SK-N-SH (cell line): ENCODE measurements at places on chromosomes 6 and 20. TPM values are rescaled to one million over a fixed set of nuclear protein-coding genes. Genes with fewer than 3 reads are reported as not detected.

The TRIM27 gene
- polyA plus RNA-seq = 43.8 and 67.4 TPM in 2 replicates

The NKAPL gene
- polyA plus RNA-seq = not detected in 2 replicates

The SIM1 gene
- 0.02 TPM in 1 of 2 replicates, not detected in the other for polyA plus RNA-seq

DNA sequence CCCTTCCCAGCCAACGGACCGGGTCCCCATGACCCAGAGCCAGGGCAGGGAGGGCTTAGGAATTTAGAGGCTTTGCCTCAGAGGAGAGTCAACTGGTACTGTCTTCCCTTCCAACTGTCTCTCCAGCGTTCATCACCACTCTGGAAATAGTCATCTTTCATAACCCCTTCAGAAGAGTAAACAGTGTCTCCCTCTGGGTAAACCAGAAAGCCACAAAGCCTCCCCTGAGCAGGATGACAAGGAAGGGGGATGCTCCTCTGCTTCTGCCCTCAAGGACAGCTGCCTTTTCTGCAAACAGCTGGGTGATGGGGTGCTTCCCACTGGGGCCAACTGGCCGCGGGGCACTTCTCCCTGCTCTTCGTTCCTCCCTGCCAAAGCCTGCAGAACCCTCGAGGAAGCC lies 90.1 kb downstream of the PSMG4 start:
- no peaks in the 10 kb centered on the region; the same call in 1 of the 2 replicates for H3K4me1 ChIP-seq
- H3K27ac ChIP-seq = no peak overlapping the region
- DNase-seq = no peak
- no peaks in the 10 kb centered on the region for H3K36me3 ChIP-seq

DNA sequence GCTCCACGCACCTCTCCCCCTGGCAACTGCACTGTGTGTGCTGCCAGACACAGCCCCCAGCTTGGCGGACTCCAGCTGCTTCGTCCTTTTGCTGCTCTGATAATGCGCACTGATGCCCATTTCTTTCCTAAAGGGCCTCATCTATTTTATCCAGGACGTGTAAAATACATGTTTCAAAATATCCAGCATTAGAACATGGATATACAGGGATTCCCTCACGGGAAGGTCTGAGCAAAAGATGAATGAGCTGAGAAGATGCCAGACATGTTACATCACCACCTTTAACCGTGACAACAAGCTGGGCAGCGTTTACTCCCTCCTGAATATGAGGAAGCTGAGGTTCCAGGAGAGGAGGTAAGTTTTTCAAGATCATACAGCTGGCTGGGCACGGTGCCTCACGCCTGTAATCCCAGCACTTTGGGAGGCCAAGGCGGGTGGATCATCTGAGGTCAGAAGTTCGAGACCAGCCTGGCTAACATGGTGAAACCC lies 32.8 kb downstream of the TNXB start:
- H3K36me3 ChIP-seq = no peaks in the 10 kb centered on the region
- DNase-seq = no peak

DNA sequence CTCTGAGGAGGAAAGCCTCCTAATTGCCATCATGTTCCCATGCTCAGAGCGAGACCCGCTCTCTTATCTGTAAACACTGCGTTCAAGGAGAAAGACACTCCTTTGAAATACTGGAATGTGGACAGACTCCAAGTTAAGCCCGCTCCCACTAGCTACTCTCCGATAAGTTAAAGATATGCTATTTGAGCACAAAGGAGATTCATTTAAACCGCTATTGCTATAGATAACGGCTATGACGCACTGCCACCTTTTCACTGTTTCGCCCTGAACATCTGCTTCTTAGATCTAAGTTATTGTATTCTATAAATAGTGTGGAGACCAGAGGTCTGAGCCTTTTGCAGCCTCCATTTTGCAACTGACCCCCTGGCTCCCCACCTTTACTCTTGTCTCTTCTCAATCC lies 82.3 kb downstream of the GPX5 start:
- no peaks in the 10 kb centered on the region for H3K27me3 ChIP-seq
- H3K4me3 ChIP-seq = no peak overlapping the region
- H3K27ac ChIP-seq = no peak overlapping the region
- no peak for DNase-seq
- no peaks in the 10 kb centered on the region for H3K36me3 ChIP-seq
- no peaks in the 10 kb centered on the region for H3K4me1 ChIP-seq

DNA sequence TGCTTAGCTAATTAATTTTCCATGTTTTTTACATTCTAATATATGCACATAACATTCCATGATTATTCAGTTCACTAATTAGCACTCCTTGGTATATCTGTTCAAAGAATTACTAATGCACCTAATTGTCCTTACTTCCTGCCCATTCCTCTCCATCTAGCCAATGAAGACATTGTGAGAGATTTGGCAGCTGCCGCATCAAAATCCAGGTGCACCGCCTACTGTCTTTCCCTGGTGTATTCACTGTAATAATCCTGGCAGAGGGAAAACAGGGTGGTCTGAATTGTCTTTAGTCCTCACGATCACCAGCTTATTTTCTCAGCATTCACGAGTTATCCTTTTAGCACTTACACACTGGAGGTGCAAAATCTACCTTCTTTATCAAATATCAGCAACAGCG lies 61.0 kb upstream of the SCGN start:
- no peaks in the 10 kb centered on the region for H3K36me3 ChIP-seq
- peak; percentile 25 for DNase-seq
- H3K27ac ChIP-seq = no peak overlapping the region
- H3K4me1 ChIP-seq = peaks cover 10% of the 10 kb centered on the region
- no peaks in the 10 kb centered on the region for H3K27me3 ChIP-seq

- no peak for DNase-seq
- no peaks in the 10 kb centered on the region for H3K27me3 ChIP-seq
- no peaks in the 10 kb centered on the region for H3K36me3 ChIP-seq
- H3K27ac ChIP-seq = no peak within 1 kb of the TSS
- H3K4me1 ChIP-seq = no peaks in the 10 kb centered on the region
Measured at GRCh38 chr20:34240693-34241615, at the start of gene ASIP. TSS of gene ASIP (plus strand) at chr20:34241423. CDS start at chr20:34260375, 18,952 bp downstream.

DNA sequence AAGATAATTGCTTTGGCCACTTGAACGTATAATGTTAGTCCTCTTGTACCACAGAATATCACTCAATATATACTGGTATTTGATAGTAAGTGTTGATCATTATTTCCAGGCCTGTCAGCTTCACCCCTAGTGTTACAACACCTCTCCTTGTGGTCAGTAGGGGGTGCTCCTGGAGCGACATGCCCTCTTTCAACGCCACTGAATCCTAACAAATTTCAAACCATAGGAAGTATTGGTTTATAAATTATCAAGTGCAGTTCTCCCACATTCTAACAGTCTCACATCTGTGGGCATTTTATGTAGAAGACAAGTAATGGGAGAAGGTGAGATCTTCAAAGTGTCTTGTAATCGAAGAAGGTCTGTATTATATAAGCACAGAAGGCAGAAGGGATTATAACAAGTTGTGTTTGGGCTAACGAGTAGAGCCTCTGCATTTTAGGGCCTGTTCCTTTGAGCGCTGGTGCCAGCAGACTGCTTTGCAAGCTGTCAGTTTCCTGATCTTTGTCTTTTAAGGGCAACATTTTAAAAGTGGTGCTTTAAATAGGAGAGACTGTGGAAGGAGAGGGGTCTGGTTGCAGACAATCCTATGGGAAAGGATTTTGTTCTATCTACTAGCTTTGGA lies 57.1 kb upstream of the CEP162 start:
- H3K27me3 ChIP-seq = no peaks in the 10 kb centered on the region
- H3K4me1 ChIP-seq = no peaks in the 10 kb centered on the region
- no peak overlapping the region for H3K27ac ChIP-seq
- H3K36me3 ChIP-seq = no peaks in the 10 kb centered on the region
- H3K4me3 ChIP-seq = peak overlapping the region; percentile 37; the same call in 1 of the 2 replicates
- DNase-seq = peak; percentile 50

DNA sequence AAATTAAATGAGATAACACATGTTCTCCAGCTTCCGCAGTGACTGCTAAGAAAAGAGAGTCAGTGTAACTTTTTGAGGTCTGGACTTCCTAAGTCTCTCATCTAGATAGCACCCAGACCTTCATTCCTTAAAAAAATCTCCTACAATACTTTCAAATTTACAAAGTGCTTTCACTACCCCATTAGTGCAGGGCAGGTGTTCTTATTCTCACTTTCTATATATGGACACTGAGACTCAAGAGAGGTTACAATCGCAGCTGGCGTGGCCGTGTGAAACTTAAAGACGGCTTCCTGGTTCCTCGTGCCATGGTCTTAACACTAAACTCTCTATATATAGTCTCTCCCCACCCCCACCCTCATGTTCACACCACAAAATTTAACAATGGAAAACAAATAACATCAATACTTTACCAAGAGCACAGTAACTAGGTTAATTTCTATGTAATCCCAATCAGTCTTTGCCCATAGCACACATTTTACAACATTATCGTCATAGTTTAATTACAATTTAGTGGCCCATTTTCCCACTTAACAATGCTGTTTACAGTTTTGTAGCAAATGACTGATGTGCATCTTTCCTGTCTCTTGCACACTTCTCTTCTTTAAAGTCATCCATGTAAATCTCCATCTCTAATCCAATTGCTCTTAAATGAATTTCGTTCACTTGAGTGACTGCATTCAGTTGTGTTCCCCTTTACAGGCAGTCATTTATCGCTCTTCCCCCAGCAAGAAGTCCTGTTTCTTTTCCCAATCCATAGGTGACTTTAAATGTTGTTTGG lies 78.8 kb upstream of the ARID1B start:
- H3K4me3 ChIP-seq = no peak overlapping the region
- no peaks in the 10 kb centered on the region for H3K4me1 ChIP-seq
- no peaks in the 10 kb centered on the region for H3K27me3 ChIP-seq
- 0 out of 2 replicates have a peak overlapping the region, but pooled peaks have one; percentile 41 for H3K27ac ChIP-seq

GRCh38 chr6:157382821-157383220 lies 1.8 kb downstream of the ZDHHC14 start:
- no peaks in the 10 kb centered on the region for H3K36me3 ChIP-seq
- H3K27me3 ChIP-seq = no peaks in the 10 kb centered on the region
- DNase-seq = no peak
- H3K4me1 ChIP-seq = peaks cover 11% of the 10 kb centered on the region
- H3K4me3 ChIP-seq = peak overlapping the region; percentile 97
- no peak overlapping the region for H3K27ac ChIP-seq

DNA sequence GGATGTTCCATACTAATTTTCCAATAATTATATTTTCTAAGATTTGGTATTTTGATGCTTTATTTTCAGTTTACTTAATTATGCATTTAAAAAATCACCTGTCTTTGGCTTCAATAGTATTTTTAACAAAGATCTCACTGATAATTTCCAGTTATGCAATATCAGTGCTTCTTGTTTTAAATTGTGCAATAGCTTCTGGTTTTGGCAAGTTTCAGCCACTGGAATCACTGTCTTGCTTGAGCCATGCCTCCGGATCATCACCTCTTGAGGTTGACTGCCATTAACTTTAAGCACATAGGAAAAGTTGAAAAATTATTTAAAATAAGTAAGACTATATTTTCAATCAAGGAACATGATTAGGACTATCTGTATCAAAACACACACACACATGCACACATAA lies 1242.1 kb downstream of the HACE1 start:
- no peak overlapping the region for H3K27ac ChIP-seq
- no peak overlapping the region for H3K4me3 ChIP-seq

GRCh38 chr6:87174078-87174579 lies 18.8 kb downstream of the ZNF292 start:
- H3K27ac ChIP-seq = no peak overlapping the region; the same call in 1 of the 2 replicates
- peaks cover 10% of the 10 kb centered on the region; the same call in 1 of the 2 replicates for H3K4me1 ChIP-seq
- H3K36me3 ChIP-seq = peaks cover 14% of the 10 kb centered on the region; the same call in 1 of the 2 replicates
- H3K4me3 ChIP-seq = no peak overlapping the region
- DNase-seq = no peak

DNA sequence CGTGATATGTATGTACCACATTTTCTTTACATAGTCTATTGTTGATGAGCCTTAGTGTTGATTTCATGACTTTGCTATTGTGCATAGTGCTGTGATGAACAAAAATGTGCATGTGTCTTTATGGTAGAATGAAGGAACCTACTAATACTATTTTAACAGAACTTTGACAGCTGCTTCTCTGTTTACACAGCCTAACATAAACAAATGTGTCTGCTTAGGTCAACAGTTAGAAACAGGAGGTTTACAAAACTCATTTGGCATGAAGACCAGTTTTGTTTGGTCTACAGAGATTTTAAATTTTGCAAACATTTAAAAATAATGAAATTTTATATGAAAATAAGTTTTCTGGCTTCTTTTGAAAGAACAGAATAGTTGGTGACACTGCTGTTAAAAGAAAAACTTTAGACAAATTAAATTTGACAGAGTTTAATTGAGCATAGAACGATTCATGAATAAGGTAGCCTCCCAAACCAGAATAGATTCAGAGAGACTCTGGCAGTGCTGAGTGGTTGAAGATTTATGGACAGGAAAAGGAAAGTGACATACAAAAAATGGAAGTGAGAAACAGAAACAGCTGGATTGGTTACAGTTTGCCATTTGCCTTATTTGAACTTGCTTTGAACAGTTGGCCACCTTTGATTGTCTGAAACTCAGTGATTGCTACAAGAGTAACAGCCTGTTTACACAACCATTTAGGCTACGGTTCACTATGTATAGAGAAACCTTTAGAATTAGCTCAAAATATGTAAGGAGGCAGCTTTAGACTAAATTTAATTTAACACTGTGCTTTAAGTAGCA lies 715.8 kb upstream of the HS3ST5 start:
- no peaks in the 10 kb centered on the region for H3K36me3 ChIP-seq
- no peak for DNase-seq
- no peaks in the 10 kb centered on the region for H3K4me1 ChIP-seq
